ENCODE measurements at places on chromosomes 1 and 21. TPM values are rescaled to one million over a fixed set of nuclear protein-coding genes. Genes with fewer than 3 reads are reported as not detected.

Gene TEKT2
- total RNA-seq: 2.1 TPM

Gene PDC
- total RNA-seq: not detected

Gene MRPS6
- 18.8 TPM for total RNA-seq

Gene CFAP107
- under 0.01 TPM for total RNA-seq

Gene SELENBP1
- 74.6 TPM for total RNA-seq

Gene CHI3L2
- 1.0 TPM for total RNA-seq

Gene FYB2
- total RNA-seq: not detected

Gene SPATA45
- total RNA-seq: 1.6 TPM

Gene OR2T3
- total RNA-seq: not detected

Gene SLC16A1
- 40.2 TPM for total RNA-seq

Gene FAM43B
- total RNA-seq: 0.52 TPM

Gene NR0B2
- total RNA-seq: not detected

Gene PM20D1
- not detected for total RNA-seq

Gene ANGPTL3
- total RNA-seq: not detected

Gene RHEX
- 3.1 TPM for total RNA-seq

Gene CDKN2C
- 16.2 TPM for total RNA-seq

Gene HPCAL4
- total RNA-seq: 0.52 TPM

Gene NBPF4
- total RNA-seq: not detected

Gene CAMK1G
- total RNA-seq: not detected

Gene BTG2
- total RNA-seq: 32.4 TPM

Gene SERPINC1
- not detected for total RNA-seq

Gene MEX3A
- 6.8 TPM for total RNA-seq

Gene FCRL5
- total RNA-seq: not detected

Gene TAS1R1
- 5.7 TPM for total RNA-seq

Gene BMP8B
- 1.0 TPM for total RNA-seq

Gene ICOSLG
- 2.6 TPM for total RNA-seq

Gene PGLYRP3
- total RNA-seq: not detected

Gene CHIA
- not detected for total RNA-seq

Gene SAMD13
- 13.0 TPM for total RNA-seq

Gene CCDC190
- total RNA-seq: 3.1 TPM

Gene LCE3E
- total RNA-seq: not detected

Gene NTMT2
- 0.52 TPM for total RNA-seq

Gene DAB1
- 1.6 TPM for total RNA-seq

Gene OR6N2
- total RNA-seq: not detected

Gene ZNF593OS
- not detected for total RNA-seq

Gene PLPPR4
- 7.3 TPM for total RNA-seq

Gene CD1E
- 0.52 TPM for total RNA-seq

Gene FBLIM1
- total RNA-seq: 7.3 TPM

Gene FHL3
- 58.5 TPM for total RNA-seq

Gene IFNLR1
- not detected for total RNA-seq

Gene CDC20
- total RNA-seq: 6.8 TPM

Gene ZSCAN20
- total RNA-seq: 6.8 TPM

Gene PROK1
- total RNA-seq: not detected

Gene KLHL20
- 26.6 TPM for total RNA-seq

Gene ATPAF1
- 50.1 TPM for total RNA-seq
